SJCRH30 (cell line): ENCODE measurements at places on chromosomes 2 and 18. TPM values are rescaled to one million over a fixed set of nuclear protein-coding genes. Genes with fewer than 3 reads are reported as not detected.

DNA sequence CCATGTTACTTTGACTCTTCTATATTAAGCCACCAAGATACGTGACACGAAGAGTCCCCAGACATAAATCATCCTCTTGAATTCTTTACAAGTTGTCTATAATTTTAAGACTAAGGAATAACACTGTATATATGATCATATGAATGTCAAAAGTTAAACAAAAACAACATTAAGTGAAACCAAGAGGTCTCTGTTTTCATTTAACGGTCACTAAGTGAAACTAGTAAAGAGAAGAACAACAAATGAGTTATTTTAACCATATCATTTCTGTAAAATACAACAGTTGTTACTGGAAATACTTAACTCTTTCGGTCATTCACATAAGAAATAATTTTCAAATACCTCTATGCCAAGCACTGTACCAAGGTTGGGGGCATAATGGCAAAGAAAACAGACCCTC is 45.7 kb upstream of the STK17B start:
- no peaks in the 10 kb centered on the region for H3K4me1 ChIP-seq
- no peak for DNase-seq
- no peaks in the 10 kb centered on the region for H3K36me3 ChIP-seq

GRCh38 chr18:49170925-49171505 is 220.2 kb upstream of the SMAD7 start:
- DNase-seq, result no peak
- no peaks in the 10 kb centered on the region for H3K36me3 ChIP-seq
- no peak overlapping the region for H3K27ac ChIP-seq
- H3K4me1 ChIP-seq, result no peaks in the 10 kb centered on the region
- H3K27me3 ChIP-seq, result no peaks in the 10 kb centered on the region

DNA sequence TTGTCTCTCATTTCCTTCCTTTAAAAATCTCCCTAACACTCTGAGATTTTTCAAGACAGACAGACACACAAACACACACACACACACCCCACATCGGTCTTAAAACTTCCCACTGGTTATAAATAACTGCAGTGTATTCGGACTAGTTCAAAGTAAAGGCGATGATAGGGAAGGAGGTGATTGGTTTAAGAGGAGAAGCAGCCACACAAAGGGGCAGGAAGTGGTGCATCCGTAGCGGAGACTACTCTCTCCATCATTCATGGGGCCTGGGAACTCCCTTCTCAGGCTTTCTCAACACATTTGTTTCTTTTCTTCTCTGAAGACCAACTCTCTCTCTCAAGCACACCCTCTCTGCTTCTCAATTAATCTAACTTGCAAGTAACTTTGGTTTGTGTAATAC is 149.1 kb upstream of the DPP10 start:
- H3K27ac ChIP-seq, result no peak overlapping the region
- no peak for DNase-seq
- no peaks in the 10 kb centered on the region for H3K27me3 ChIP-seq
- no peaks in the 10 kb centered on the region for H3K36me3 ChIP-seq

DNA sequence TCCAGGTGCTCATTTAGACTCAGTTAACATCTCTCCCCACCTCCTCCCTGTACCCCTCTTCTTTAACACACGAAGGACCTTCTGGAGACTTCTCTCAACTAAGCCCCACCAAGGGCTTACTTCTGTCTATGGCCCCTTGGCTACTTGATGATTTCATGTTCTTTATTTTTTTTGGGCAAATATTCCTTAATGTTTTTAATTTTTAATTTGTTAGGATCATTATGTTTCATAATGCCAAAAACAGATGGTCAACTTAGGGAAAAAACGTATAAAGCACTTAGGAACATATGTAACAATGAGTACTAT is 25.9 kb downstream of the IL37 start:
- no peaks in the 10 kb centered on the region for H3K36me3 ChIP-seq
- no peaks in the 10 kb centered on the region for H3K27me3 ChIP-seq
- H3K27ac ChIP-seq, result no peak overlapping the region
- no peak overlapping the region for H3K4me3 ChIP-seq
- H3K4me1 ChIP-seq, result no peaks in the 10 kb centered on the region

DNA sequence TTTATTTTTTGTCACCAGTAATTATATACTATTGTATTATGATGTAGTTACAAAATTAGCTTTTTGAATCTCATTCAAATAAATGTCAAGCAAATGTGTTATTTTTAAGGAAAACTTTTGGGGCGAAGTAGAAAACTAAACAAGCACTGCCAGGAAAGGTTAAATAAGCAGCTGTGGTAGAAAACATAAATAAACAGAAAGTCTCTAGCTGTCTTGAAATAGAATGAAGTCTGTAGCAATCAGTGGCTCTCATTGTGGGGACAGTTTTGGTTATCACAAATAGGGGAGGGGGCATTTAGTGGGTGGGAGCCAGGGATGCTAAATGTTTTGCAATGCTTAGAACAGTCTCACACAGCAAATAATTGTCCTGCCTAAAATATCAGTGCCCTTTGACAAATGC is 3.4 kb downstream of the INSIG2 start:
- no peaks in the 10 kb centered on the region for H3K27me3 ChIP-seq
- no peak overlapping the region for H3K27ac ChIP-seq
- H3K4me1 ChIP-seq, result peaks cover 18% of the 10 kb centered on the region
- DNase-seq, result no peak
- H3K36me3 ChIP-seq, result no peaks in the 10 kb centered on the region

- peak overlapping the region; percentile 91 for H3K4me3 ChIP-seq
- peaks cover 34% of the 10 kb centered on the region for H3K4me1 ChIP-seq
- peak; percentile 35 for DNase-seq
- H3K36me3 ChIP-seq, result no peaks in the 10 kb centered on the region
- H3K27ac ChIP-seq, result peak overlapping the region; percentile 71; the same call in 1 of the 2 replicates
Measured at GRCh38 chr2:222861411-222862105, 722 bp downstream of the ACSL3 start.

- no peak overlapping the region for H3K27ac ChIP-seq
- no peak overlapping the region for H3K4me3 ChIP-seq
- peaks cover 4% of the 10 kb centered on the region; the same call in 1 of the 2 replicates for H3K27me3 ChIP-seq
- no peaks in the 10 kb centered on the region for H3K4me1 ChIP-seq
Measured at GRCh38 chr2:70726947-70727725, 40.9 kb downstream of the ADD2 start.

DNA sequence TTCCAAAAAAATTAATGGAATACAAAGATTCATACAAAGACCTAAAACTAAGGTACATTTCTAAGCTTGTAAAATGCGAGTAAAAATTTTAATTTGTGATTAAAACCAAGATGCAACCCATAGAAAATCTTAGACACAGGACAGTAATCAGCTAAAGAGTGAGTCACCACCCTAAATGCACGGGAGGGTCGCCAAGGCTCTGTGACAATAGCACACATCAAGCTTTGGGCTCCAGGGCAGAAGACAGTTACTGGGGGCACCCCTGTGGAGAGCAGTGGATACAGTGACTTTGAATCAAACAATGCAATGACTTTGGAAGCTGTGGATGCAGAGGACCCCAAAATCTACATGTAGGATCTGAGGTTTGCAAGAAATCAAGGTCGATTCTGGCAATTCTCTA is 7.5 kb downstream of the FLACC1 start:
- DNase-seq, result no peak
- no peak overlapping the region for H3K27ac ChIP-seq
- peaks cover 16% of the 10 kb centered on the region for H3K4me1 ChIP-seq
- H3K36me3 ChIP-seq, result no peaks in the 10 kb centered on the region
- H3K4me3 ChIP-seq, result no peak overlapping the region
- no peaks in the 10 kb centered on the region for H3K27me3 ChIP-seq

DNA sequence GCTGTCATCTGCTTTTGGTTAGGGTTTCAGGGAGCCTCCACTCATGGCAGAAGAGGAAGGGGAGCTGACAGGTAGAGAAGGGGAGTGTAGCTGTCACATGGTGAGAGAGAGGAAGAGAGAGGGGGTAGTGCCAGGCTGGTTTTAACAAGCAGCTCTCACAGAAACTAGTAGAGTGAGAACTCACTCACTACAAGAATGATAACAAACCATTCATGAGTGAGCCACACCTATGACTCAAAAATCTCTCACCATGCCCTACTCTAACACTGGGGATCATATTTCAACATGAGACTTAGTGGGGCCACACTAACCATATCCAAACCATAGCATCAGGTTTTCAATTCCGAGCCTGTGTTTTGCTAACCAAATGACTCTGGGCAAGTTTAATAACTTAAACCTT is 274.9 kb upstream of the VWC2L start:
- no peak overlapping the region for H3K27ac ChIP-seq
- H3K4me3 ChIP-seq, result no peak overlapping the region
- H3K27me3 ChIP-seq, result no peaks in the 10 kb centered on the region
- no peaks in the 10 kb centered on the region for H3K4me1 ChIP-seq
- no peak for DNase-seq
- H3K36me3 ChIP-seq, result no peaks in the 10 kb centered on the region

- no peak overlapping the region for H3K27ac ChIP-seq
- peaks cover 20% of the 10 kb centered on the region for H3K4me1 ChIP-seq
- DNase-seq, result peak; percentile 6
- no peaks in the 10 kb centered on the region for H3K27me3 ChIP-seq
- H3K4me3 ChIP-seq, result no peak overlapping the region
- H3K36me3 ChIP-seq, result no peaks in the 10 kb centered on the region; the same call in 1 of the 2 replicates
Measured at GRCh38 chr18:61865466-61866175, 27.2 kb downstream of the RNF152 start.

- H3K4me3 ChIP-seq, result no peak overlapping the region
- no peaks in the 10 kb centered on the region; the same call in 1 of the 2 replicates for H3K27me3 ChIP-seq
- H3K4me1 ChIP-seq, result no peaks in the 10 kb centered on the region
- H3K36me3 ChIP-seq, result no peaks in the 10 kb centered on the region
Measured at GRCh38 chr2:11634584-11634983, 35.4 kb downstream of the NTSR2 start.

CNDP1 gene
- not detected in 2 replicates for total RNA-seq

SERPINB12 gene
- total RNA-seq, result not detected in 2 replicates

PDE1A gene
- 1.1 and 1.6 TPM in 2 replicates for total RNA-seq

EGR4 gene
- not detected in 2 replicates for total RNA-seq

DLGAP1 gene
- total RNA-seq, result 0.99 and 2.8 TPM in 2 replicates

TNP1 gene
- not detected in 2 replicates for total RNA-seq
